ENCODE measurements at places on chromosomes 2 and 18.

DNA sequence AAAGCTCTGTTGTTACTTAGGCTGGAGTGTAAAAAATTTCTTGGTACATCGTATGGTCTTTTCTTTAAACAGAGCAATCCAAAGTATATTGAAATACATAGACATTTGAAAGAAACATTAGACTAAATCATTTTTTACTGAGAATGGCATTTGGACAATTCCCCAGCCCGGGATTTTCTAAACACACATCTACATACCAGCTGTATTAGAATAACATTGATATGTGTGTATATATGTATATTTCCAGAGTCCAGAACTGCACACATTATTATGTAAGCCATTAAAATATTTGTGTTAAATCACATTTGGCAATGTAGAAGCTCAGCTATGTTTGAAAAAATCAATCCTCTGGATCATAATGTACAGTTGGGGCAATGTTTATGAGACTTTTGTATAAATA, 1853.6 kb upstream of the LRRTM1 start:
- no peak for DNase-seq

DNA sequence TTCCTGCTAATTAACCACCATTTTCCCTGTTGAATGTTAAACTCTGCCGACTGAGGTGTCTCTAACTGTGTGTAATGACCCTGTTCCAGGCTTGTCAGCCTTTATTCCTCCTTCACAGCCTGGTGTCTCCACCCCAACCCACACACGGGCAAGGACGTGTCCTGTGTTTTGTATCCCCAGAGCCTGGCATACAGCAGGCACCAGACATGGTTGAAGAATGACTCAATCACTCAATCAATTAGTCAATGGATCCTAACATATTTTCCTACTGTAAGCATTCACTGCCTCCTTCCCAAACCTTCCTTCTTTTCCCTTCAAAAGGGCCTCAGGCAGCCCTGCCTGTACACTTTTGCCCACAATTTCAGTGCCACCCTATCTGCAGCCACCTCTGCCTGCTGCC, 2.7 kb upstream of the TNS1 start:
- DNase-seq: no peak

DNA sequence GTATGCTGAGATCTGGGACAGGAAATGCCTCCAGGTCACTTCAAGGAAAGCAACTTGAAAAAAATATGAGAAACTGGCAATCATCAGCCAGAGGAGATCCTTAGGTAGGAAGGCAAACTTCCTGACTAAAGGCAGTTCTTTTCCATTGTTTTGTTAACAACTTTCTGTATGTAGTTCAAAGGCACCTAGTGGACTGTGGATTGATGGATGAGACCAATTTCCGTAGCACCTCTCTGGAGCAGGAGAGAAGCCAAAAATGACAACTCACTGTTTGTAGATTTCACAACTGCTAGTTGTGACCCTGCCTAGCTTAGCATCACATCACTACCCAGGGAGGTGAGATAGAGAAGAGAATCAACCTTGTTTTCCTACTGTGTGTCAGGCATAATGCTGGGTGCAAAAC, 21.8 kb upstream of the NOSTRIN start:
- DNase-seq: no peak

- no peak for DNase-seq
Measured at GRCh38 chr2:158651358-158652057, 143.6 kb upstream of the DAPL1 start.

DNA sequence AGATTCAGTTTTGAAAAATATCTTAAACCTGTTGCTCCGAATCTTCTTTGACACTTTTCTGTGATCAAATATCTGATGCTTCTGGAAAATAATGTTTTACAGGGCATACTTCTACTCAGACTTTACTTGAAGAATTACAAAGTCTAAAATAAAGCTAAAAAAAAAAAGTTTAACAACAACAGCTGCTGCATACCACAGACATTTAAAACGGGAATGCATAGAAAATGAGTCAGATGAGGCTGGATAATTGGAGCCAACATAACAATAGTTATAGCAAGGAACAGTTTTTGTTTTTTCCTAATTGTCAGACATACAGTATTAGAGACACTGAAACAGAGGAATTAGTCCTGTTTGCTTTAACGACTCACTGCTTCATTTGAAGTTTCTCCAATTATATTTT, 1090.2 kb downstream of the SUCLG1 start:
- DNase-seq: no peak

GRCh38 chr2:142983174-142983573, 105.7 kb downstream of the KYNU start:
- no peak for DNase-seq

GRCh38 chr2:143686585-143687164, 557.5 kb downstream of the ARHGAP15 start:
- peak; percentile 33 for DNase-seq

GRCh38 chr18:45103319-45104048, 422.8 kb downstream of the SETBP1 start:
- no peak for DNase-seq

DNA sequence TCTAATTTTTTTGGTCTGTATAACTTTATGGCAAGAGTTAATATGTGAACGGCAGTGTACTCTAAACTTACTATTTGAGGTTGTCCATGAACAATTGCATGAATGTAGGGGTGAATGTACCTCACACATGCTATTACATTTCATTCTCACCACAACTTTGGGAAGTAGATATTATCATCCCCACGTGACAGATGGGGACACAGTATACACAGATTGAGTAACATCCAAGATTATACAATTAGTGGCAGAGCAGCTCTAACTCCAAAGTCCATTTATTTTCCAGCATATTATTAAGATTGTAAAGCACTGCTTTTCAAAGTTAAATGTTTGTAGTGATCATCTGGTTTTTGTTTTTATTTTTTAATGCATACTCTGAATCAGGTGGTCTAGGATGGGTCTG, 622.1 kb upstream of the ZEB2 start:
- no peak for DNase-seq

DNA sequence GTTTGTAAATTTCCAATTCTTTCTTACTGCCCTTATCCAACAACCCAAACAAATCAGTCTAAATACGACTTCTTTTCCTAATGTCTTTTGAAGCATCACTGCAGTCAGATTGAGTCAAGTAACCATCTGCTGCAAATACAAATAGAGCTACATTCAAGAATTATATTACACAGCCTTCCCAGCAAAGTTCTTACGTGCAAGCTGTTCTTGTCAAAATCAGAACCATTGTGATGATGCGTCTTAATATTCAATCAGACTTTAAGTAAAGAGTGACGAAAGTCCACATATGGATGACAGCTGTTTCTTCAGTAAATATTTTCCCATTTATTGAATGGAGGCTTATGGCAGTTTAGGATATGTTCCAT, 943.8 kb downstream of the LRP1B start:
- no peak for DNase-seq

Data from SK-N-DZ (cell line).